ENCODE measurements at places on chromosomes 13 and 19.
A peak's percentile ranks its signal among the peaks of the same experiment; 100 is the strongest.

- DNase-seq, result no peak
Observed at GRCh38 chr13:102317593-102317992, 84.3 kb downstream of the FGF14 start.

DNA sequence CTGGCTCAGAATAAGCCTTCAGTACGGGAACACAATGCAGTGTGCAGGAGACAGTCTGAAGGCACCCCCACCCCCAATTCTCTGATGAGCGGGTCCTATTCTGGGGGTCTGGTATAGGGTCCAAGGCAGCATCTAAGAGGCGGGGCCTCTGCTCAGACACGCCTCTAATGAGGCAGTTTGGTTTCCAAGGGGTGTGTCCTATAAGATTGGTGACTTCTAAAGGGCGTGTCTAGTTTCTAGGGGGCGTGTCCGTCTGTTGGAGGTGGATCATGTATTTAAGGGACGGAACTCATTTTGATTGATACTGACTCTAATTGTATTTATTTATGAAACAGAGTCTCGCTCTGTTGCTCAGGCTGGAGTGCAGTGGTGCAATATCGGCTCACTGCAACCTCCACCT is 8.7 kb downstream of the FIZ1 start:
- DNase-seq, result no peak

- DNase-seq, result no peak
Observed at GRCh38 chr19:30001301-30001700, 59.3 kb downstream of the URI1 start.

GRCh38 chr13:52787235-52787634 is 47.6 kb upstream of the CNMD start:
- DNase-seq, result no peak

GRCh38 chr19:14804765-14805164 is 26.4 kb upstream of the ADGRE2 start:
- no peak for DNase-seq

GRCh38 chr13:52651897-52652195 is 790 bp upstream of the SUGT1 start:
- DNase-seq, result no peak

DNA sequence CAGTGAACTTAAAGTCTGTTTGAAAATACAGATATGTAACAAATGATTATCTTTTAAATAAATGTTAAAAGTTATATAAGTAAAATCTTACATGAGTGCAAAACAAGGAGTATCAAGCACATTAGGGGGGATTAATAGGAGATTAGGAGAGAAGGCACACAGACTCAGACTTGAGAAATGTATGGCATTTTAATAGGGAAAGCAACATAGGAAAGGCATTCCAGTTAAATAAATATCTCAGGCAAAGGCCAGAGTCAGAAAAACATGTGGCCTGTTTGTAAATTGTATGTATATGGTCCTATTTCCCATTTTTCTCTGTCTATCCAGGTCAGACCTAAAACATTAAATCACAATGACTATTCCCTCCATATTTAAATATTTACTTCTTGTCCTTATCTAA is 462.7 kb downstream of the GPC6 start:
- DNase-seq, result no peak

- DNase-seq, result no peak
Observed at GRCh38 chr13:77760893-77761292, 63.4 kb downstream of the SLAIN1 start.

- no peak for DNase-seq
Observed at GRCh38 chr19:15404780-15405211, 14.0 kb downstream of the AKAP8L start.

DNA sequence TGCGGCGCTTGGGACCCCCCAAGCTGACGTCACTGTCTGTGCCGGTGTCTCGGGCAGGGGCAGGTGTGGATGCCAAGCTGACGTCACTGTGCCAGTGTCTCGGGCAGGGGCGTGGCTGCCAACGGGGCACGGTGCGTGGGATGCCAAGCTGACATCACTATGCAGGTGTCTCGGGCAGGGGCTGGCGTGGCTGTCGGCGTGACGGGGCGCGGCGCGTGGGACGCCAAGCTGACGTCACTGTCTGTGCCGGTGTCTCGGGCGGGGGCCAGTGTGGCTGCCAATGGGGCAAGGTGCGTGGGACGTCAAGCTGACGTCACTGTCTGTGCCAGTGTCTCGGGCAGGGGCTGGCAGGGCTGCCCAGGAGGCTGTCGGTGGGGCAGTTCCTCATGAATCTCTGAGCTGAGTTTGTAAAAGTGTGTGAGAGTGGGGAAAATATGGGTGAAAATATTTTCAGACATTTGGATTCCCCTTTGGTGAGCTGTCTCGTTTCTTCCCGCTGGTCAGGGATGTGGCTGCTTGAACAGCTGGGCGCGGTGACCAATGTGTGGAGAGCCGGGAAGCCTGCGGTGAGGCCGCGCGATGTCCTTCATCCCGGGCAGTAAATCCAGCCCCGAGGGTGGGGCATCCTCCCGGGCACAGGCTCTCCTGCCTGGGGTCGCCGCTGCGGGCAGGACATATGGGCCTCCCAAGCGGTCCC is 25.2 kb downstream of the MCF2L start:
- no peak for DNase-seq

DNA sequence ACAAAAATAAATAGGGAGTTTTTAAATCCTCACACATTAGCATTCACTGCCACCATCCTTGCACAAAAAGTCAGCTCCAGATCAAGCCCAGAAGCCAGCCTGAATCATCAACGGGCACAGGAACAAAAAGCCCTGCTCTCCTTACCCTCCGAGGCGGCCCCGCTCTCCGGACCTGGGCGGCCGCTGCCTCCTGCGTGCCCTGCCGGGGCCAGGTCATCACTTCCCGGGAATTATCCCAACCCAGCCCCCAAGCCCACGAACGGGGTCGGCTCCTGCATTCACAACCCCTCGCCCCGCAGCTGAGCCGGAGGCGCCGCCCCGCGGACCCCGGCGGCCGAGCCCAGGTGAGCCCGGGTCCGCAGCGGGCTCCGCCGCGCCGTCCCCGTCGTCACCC is 754 bp downstream of the DNAJB1 start:
- DNase-seq, result no peak

DNA sequence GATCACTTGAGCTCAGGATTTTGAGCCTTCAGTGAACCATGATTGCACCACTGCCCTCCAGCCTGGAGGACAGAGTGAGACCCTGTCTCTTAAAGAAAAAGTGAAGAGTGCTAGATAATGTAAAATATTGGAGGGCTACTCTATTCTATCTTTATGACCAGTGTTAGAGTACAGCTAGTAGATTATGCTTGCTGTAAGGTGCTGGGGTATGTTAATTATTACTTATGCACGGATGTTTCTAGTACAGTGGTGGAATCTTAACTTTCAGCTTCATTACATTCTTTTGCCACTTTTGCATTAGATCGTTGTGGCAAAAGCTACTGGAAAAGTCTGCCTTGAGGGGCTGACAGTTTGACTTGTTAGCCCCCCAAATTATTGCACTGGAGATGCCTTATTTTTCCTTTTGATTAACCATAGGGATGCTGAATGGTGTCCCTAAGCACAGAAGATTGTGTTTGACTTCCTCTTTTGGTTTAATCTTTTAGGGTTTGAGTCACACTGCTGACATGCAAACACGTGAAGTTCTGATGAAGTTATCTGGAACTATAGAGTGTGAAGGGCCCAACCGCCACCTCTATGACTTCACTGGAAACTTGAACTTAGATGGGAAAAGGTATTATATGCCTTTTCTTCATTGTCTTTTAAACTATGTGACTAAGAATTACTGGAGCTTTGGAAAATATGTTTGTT is 169.8 kb downstream of the ATP8A2 start:
- DNase-seq, result no peak

DNA sequence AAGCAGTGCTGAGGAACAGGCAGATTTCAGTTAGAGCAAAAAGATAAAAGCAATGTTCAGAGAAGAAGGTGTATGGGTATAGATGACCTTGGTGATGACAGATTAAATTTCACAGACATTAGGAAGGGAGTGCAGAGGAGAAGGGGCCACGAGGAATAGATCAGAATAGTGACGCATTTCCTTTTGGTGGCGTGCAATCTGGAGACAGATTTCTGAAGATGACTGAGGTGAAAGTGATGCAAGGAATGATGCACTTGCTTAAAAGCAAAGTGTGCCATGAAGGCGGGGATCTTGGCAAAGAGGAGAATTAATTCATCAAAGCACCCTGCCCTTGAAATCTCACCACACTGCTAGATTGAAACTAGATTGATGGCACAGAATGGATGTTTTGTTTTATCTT is 202.4 kb downstream of the ITGBL1 start:
- DNase-seq, result no peak

DNA sequence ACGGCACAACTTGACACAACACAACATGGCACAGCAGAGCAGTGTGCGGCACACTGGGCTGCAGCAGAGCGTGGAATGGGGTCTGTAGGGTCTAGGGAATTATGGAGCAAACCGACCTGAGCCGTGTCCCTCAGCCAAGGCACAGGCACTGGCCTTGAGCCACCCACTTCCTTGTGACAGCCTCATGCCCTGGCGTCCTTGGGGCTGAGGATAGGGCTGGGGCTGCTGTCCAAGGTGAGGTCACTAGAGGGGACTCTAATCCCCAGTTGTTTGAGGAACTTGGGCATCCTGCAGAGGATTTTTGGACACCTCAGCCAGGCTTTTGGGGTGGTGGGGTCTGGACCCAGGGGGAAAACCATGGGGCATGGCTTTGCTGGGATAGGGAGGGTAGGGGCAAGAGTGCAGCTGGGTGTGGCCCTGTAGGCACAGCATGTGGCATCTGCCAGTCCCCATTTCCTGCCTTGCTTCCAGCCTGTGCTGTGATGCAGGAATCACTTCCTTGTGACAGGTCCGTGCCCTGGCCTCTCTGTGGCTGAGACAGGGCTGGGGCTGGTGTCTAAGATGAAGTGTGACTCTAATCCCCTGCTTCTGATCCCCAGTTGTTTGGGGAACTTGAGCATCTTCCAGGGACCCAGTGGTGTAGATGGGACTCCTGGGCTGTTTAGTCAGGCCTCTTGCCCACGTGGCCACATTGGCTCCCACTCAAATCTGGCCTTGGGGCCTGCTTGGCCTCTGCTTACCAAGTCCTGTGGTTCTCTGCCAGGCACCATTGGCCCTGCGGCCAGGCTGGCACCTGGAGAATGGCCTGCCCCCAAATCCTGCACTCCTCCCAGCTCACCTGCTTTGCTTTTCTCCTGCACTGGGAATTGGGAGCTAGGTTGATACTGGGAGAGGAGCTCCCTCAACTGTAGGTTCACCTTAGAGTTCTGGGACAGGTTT is 78.5 kb downstream of the SCGB2B2 start:
- no peak for DNase-seq

DNA sequence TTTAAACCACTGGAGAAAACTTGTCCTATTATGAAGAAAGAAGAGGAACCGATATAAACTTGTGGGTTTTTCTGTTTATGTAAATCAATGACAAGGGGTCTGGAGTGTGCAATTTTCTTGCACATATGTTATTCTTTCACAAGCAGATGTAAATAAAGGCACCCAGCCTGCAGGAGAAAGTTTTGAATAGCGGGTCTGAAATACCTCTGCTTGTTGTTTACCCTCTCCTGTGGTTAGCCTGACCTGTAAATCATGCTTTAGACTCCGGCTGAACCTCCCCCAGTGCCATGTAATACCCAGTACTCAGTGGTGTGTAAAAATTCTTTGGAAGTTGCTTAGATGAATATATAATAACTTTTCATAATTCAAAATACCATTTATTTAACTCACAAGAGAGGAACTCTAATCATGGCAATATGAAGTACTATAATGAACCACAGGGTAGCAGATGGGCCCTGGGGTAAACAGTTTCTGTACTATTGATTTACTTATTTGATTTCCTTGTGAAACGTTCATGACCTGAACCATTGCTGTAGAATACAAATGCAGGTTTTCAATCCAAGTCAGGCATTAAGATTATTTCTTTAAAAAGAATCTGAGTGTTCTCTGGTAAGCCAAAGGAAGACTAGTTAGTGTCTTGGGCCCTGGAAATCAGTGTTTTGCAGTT is 245.1 kb downstream of the LMO7 start:
- DNase-seq, result no peak

DNA sequence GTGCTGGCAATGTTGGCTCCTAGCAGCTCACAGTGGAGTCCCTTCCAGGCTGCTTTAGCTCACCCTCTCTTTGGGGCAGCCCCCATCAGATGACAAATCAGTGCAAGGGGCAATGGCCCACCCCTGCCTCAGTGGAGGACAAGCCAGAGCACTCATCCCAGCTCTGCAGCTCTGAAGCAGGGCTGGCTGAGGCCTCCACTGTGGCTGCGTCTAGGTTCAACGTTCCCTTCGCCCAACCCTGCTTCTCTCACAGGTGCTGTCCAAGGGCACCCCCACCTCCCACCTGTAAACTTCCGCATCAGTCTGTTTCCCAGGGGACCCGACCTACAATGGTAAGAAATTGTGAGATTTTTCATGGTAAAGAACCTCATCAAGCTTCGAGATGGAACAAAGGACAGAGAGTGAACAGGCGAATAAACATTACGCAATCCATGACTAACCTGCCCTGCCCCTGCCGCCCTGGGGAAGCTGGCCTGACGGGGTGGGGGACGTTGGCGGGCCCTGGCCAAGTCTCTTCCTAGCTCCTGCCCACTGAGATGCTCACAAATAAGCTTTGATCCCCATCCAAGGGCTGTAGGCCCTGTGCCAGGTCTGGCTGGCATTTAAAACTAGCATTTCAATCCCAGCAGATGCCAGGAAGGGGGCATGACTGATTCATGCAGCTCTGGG is 40.5 kb downstream of the DZIP1 start:
- no peak for DNase-seq

DNA sequence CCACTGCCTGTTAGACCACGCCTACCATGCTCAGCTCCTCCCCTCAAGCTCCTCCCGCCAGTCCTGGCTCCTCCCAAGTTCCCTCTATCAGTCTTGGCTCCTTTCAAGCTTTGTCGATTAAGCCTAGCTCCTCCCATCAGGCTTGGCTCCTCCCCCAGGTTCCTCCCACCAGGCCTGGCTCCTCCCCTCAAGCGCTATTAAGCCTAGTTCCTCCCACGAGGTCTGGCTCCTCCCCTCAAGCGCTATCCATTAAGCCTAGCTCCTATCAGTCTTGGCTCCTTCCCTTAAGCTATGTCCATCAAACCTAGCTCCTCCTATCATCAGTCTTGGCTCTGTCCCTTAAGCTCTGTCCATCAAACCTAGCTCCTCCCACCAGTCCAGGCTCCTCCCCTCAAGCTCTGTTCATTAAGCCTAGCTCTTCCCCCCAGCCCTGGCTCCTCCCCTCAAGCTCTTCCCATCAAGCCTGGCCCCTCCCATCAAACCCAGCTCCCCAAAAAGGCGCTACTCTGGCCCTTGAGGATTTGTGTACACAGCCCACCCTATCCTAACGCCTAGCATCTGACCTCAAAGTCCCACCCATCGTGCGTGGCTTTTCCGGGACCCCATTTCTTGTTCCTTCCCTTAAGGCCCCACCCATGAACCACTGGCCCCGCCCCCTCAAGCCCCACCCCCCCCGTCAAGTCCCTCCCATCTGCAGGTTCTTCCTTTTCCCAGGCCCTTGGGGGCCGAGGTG is 10.0 kb downstream of the CAMSAP3 start:
- peak; percentile 9 for DNase-seq

GRCh38 chr13:108960006-108960405 is 330.6 kb downstream of the MYO16 start:
- DNase-seq, result no peak

DNA sequence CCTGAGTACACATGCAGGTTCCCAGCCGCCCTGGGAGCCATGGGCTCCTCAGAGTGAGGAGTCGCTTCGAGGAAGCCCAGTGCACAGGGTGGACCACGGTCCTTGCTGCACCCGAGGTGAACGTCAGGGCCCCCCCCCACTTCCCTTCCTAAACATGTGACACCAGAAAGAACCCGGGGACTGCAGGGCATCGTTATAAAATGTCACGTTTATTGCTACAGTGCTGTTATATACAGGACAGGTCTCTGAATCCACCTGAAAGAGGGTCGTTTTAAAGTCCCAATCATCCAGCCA is 3.8 kb upstream of the UQCR11 start:
- DNase-seq, result no peak

GRCh38 chr13:58085819-58086218 is 454.3 kb downstream of the PCDH17 start:
- DNase-seq, result no peak

All from GM12878 (cell line).